Tibial artery (tissue), 4 donors: ENCODE measurements at places on chromosomes 12 and 14.

GRCh38 chr14:71959055-71959454, 26.8 kb downstream of the RGS6 start:
- no peaks in the 10 kb centered on the region for H3K27me3 ChIP-seq
- H3K36me3 ChIP-seq: no peaks in the 10 kb centered on the region
- no peak for DNase-seq
- no peak overlapping the region for H3K27ac ChIP-seq

DNA sequence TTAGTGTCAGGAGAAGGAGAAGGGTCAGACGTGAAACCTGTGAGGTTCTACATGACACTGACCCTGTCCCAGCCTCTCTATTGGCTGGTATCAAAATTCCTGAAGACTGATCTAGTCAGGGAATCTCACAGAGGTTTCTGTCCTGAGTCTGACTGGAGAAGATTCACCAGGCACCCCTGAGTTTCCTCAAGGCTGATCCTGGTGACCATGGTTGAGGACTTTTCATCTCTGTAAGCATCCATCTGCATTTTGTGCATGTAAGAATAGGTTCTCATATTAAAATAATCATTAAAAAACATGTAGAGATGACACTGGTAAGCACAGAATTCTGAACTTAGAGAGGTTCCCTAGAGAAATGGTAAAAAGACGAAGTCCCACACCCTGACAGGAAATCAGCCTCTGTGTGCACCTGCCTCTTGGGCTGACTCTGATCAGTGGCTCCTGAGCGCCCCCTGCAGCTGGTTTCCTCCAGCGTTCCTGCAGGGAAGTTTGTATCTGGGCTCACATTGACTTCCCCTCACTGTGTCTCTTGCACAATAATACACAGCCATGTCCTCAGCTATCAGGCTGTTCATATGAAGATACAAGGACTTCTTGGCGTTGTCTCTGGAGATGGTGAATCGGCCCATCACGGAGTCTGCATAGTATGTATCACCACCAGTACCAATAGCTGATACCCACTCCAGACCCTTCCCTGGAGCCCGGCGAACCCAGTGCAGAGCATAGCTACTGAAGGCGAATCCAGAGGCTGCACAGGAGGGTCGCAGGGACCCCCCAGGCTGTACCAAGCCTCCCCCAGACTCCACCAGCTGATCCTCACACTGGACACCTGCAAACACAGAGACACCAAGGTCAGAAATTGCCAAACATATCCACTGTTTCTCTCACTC, 991.9 kb downstream of the TMEM121 start:
- H3K27ac ChIP-seq: no peak overlapping the region
- H3K4me1 ChIP-seq: no peaks in the 10 kb centered on the region
- DNase-seq: no peak

DNA sequence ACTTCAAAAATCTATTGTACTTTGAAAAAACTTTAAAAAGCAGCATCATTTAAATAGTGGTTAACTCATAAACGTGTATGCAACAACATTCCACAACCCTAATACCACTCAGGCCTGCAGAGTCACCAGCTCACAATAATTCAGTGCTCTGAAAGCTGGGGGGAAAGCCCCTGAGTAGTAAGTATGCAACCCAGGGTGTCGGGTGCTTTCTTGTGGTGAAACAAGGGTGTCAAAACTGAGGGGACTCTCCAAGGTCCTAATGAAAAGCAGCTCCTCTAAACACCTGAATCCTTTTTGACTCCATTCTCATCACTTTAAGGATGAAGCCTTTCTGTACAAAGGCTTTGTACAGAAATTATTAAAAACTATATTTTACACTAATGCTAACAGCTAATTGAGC, 33.7 kb downstream of the FGFR1OP2 start:
- DNase-seq: no peak
- no peak overlapping the region for H3K27ac ChIP-seq
- H3K4me3 ChIP-seq: no peak overlapping the region
- H3K27me3 ChIP-seq: no peaks in the 10 kb centered on the region
- H3K4me1 ChIP-seq: no peaks in the 10 kb centered on the region

- no peak overlapping the region for H3K27ac ChIP-seq
- no peak overlapping the region for H3K4me3 ChIP-seq
- no peaks in the 10 kb centered on the region for H3K36me3 ChIP-seq
- no peak for DNase-seq
- H3K27me3 ChIP-seq: no peaks in the 10 kb centered on the region
These were observed 16.7 kb upstream of the MAP1LC3B2 start for GRCh38 chr12:116542345-116542956.

- H3K27ac ChIP-seq: peak overlapping the region; percentile 87
- H3K27me3 ChIP-seq: no peaks in the 10 kb centered on the region
- no peaks in the 10 kb centered on the region for H3K36me3 ChIP-seq
These were observed 30.4 kb downstream of the NUAK1 start for GRCh38 chr12:106108185-106108835.

DNA sequence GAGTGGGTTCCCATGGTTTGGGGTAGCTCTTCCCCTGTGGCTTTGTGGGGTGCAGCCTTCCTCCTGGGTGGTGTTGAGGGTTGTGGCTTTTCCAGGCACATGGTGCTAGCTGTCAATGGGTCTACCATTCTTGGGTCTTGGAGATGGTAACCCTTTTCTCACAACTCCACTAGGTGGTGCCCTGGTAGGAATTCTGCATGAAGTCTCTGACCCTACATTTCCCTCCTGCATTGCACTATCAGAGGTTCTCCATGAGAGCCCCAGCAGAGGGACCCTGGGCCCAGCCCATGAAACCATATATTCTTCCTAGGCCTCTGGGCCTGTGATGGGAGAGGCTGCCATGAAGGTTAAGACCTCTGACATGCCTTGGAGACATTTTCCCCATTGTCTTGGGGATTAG, 1093.3 kb downstream of the SLC16A7 start:
- H3K36me3 ChIP-seq: no peaks in the 10 kb centered on the region
- H3K27ac ChIP-seq: no peak overlapping the region
- H3K27me3 ChIP-seq: no peaks in the 10 kb centered on the region
- no peaks in the 10 kb centered on the region for H3K4me1 ChIP-seq

DNA sequence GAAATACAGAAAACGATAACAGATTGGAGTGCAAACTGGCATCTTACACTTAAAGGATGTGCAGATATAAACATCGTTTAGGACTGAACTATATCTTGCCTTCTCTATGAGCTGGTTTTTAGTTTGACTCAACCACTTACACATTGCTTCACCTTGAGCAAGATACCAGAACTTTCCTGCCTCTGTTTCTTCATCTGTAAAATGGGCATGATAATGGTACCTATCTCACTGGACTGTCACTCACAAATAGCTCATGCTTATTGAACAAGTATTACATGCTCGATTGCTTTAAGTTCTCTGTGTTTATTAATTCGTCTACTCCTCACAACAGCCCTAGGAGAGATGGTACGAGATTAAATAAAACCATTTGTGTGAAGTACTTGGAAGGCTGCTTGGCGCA, 7.7 kb downstream of the FZD10 start:
- no peaks in the 10 kb centered on the region for H3K27me3 ChIP-seq
- H3K36me3 ChIP-seq: no peaks in the 10 kb centered on the region
- no peak overlapping the region for H3K27ac ChIP-seq
- no peaks in the 10 kb centered on the region for H3K4me1 ChIP-seq

DNA sequence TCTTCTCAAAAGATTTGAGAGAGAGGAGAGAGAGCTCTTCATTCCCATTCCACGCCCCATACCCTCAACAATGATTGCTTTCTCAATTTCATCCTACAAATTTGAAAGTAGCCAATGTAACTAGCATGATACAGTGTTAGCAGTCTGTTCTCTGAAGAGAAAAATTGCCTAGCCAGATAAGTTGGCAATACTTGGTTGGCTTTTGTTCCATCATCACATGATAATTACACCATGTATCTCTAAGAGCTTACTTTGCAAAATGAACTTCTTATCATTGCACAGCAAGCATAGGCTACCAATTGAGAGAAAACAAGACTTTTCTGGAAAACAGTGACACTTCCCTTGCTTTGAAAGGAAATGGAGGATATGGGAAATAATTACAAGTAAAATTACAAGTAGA, 68.9 kb downstream of the FSCB start:
- H3K27ac ChIP-seq: no peak overlapping the region
- no peaks in the 10 kb centered on the region for H3K27me3 ChIP-seq
- H3K4me3 ChIP-seq: no peak overlapping the region
- no peak for DNase-seq

GRCh38 chr14:93037351-93037750, 78.4 kb downstream of the ITPK1 start:
- no peaks in the 10 kb centered on the region for H3K36me3 ChIP-seq
- DNase-seq: no peak
- peaks cover 80% of the 10 kb centered on the region for H3K4me1 ChIP-seq
- H3K27ac ChIP-seq: peak overlapping the region; percentile 66

DNA sequence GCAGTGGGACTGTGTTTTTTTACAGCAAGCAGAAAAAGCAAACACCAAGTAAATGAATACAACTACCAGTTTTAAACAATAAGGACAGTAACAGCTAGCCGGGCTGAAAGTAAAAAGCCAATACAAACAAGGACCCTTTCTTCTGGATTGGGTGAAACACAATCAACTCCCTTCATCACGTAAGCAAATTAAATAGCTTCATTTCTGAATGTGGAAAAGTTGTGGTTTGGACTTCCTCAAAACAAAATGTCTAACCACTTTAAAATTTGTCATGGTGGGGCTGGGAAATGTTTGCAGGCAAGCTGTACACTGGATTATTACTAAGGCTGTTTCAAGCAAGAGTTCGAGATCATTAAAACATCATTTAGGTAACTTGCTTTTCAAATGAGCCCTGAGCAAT, 47.4 kb downstream of the TCHP start:
- peaks cover 12% of the 10 kb centered on the region for H3K4me1 ChIP-seq
- no peaks in the 10 kb centered on the region for H3K27me3 ChIP-seq
- no peak for DNase-seq
- peaks cover 75% of the 10 kb centered on the region for H3K36me3 ChIP-seq

DNA sequence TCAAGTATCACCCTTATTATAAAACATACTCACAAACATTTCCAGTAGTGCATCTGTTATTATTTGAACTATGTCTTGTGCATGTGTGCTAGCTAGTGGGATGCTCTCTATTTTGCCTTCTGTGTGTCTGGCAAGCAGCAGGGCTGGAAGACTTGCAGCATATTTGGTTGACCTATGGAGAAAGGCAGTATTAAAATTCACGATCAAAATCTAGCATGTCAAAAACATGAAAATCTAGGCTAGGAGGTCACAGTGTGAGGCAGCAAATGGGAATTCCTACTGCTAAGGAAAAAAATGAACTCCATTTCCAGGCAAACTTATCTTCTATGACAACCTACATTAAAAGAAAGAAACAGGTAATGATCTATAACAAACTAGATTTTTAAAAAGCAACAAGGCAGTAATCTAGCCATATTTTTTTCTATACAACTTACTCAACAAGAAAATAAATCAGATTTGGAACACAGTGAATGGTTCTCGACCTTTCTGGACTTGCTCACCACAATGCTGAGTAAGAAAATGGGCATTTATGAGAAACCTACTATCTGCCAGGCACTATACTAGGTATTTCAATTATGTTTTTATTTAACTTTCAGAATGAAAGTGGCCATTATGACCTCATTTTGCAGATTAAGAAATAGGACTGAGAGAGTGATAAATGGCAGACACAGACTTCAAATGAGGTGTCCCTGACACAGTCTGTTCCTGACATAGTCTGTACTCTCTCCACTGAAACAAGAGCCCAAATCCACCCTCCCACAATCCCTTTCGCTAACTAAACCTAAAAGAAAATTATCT, 96.8 kb downstream of the TXNDC16 start:
- peaks cover 24% of the 10 kb centered on the region for H3K4me1 ChIP-seq
- H3K27ac ChIP-seq: no peak overlapping the region
- no peak for DNase-seq
- no peaks in the 10 kb centered on the region for H3K27me3 ChIP-seq
- peaks cover 18% of the 10 kb centered on the region for H3K36me3 ChIP-seq

- no peak for DNase-seq
- H3K36me3 ChIP-seq: no peaks in the 10 kb centered on the region
- no peaks in the 10 kb centered on the region for H3K27me3 ChIP-seq
- H3K4me1 ChIP-seq: no peaks in the 10 kb centered on the region
These were observed 314.7 kb downstream of the NAV3 start for GRCh38 chr12:78145398-78145797.

DNA sequence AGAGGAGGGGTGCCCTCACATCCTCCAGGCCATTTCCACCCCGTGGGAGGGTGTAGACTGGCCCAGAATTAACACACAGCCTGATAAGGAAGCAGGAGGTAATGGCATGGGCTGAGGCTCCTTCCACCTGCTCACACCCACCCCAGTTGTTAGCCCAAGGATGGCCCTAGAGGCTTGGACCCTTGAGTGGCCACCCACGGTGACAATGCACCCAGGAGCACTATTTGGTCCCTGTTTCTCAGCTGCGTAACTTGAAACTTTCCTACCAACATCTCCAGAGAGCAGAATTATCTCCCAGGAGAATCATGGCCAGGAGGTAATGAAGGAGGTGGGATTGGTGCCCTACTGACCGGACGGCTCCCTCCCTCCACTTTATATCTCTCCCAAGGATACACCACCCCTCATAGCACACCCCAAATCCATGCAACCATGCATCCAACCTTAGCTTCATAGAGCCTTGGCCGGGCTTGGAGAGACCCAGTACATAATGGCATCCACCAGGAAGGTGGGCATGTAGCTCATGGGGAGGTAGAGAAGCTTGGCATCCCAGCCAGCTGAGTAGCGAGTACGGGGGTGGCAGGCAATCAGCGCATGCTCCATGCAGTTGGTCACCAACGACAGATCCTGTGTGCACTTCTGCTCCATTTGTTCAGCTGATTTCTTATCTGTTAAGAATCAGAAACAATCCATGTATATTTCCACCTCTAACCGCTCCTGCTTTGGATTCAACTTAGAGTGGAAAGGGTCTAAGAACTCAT, 5.6 kb downstream of the RDH16 start:
- DNase-seq: no peak
- no peaks in the 10 kb centered on the region for H3K4me1 ChIP-seq
- H3K27me3 ChIP-seq: no peaks in the 10 kb centered on the region

GRCh38 chr12:30811966-30812365, 57.2 kb upstream of the CAPRIN2 start:
- peaks cover 4% of the 10 kb centered on the region for H3K4me1 ChIP-seq
- no peak overlapping the region for H3K4me3 ChIP-seq
- no peaks in the 10 kb centered on the region for H3K27me3 ChIP-seq
- H3K27ac ChIP-seq: no peak overlapping the region
- no peaks in the 10 kb centered on the region for H3K36me3 ChIP-seq

DNA sequence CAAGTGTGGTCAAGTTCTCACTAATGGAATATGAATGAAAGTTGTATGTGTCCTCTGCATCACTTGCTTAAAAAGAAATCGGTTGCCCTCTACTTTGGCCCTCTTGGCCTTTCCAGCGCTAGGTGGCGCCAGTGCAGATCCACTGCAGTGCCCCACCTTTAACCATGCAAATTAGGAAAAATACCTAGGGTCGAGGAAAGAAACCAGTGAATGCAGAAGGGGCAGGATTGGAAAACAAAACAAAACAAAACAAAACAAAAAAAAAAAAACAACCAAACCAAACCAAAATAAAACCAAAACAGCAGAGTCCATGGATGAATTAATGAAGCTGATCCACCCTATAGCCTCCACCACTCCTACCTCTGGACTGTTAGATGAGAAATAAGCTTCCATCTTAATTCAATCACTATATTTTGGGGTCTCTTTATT, 12.9 kb upstream of the NEMF start:
- H3K4me3 ChIP-seq: no peak overlapping the region
- DNase-seq: peak; percentile 84
- no peaks in the 10 kb centered on the region for H3K36me3 ChIP-seq
- no peaks in the 10 kb centered on the region for H3K27me3 ChIP-seq
- H3K27ac ChIP-seq: peak overlapping the region; percentile 96
- peaks cover 17% of the 10 kb centered on the region for H3K4me1 ChIP-seq
